ENCODE measurements at places on chromosomes 16 and 17.

GRCh38 chr16:68873635-68874471, 30.5 kb downstream of the TANGO6 start:
- no peak for DNase-seq

DNA sequence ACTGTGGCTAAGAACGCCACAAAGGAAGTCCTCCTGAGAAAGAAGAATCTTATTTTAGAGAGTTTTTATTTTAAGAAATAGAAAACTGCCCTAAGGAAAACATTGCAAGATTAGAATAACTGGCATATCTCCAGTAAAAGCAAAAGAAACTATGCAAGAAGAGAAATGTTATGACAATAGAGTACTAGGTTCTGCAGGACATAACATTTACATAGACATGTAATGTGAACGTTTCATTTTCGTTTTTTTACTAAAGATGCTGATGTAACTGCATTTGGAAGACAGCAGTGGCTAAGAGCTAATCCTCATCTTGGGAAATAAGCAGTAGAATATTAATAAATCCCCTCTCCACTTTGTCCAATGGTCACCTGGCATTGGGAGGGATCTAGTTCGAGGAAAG, 7.8 kb upstream of the ASGR2 start:
- DNase-seq: no peak

DNA sequence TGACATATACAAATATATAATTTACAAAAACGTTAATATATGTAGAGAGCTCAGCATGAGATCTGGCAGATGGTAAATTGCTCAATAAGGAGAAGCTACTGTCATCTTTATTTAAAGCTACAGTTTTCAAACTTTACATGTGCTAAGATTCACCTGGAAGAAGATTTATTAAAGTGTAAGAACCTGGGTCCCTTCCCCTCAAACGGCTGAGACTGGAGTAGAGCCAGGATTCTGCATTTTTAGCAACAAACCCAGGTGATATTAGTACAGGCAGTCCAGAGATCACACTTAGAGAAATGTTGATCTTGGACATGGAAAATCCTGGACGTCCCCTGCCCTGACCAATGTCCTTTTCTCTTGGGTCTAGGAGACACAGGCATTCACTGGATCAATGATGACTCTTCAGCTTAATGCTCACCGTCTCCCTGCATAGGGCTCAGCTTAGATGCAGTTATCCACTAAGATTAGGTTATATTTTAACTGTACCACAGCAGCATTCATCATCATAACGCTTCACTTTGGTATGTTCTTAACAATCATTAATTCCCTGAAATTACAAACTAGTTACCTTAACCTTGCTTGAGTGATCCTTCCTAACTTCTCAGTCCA, 20.4 kb downstream of the CDR2 start:
- DNase-seq: no peak

DNA sequence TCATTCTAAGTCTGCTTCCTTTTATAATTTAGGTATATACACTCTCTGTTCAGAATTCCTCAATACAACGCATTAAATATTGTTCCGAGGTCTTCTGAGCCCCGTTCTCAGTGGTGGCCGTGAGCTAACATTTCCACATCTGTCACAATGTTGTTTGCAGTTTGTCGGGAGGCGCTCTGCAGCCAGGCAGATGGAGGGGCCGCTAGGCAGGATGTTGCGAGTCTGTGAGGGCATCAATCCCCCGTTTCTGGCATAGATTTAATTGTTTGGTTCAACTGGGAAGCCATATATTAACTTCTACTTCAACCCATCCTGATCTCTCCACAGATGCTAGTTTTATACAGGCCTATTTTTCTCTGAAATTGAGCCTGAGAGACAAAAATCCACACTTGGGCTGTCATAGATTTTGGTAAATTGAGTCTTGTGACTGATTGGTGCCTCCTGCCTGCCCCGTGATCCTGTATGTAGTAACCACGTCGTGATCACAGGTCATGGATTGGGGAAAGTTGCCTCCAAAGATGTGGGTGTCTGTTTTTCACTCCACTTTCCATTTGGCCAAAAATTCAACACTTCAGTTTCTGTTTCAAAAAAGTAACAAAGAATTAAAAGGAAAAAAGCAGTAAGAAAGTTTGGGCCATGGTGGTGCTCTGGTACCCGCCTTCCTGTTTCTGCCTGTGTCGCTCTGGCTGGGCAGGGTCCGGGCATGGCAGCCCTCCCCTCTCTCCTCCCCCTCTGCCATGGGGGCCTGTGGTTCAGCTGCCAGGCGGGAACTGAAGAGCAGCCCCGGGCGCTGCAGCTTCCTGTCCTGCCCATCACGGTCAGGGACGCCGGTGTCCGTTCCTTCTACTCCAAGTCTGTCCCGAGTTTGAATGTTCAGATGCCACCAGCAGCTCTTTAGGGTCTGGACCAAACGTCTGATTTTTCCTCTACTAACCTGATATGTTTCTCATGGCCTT, 41.5 kb downstream of the RPTOR start:
- no peak for DNase-seq

- DNase-seq: no peak
Observed at GRCh38 chr17:36856222-36856621, 81.1 kb upstream of the LHX1 start.

DNA sequence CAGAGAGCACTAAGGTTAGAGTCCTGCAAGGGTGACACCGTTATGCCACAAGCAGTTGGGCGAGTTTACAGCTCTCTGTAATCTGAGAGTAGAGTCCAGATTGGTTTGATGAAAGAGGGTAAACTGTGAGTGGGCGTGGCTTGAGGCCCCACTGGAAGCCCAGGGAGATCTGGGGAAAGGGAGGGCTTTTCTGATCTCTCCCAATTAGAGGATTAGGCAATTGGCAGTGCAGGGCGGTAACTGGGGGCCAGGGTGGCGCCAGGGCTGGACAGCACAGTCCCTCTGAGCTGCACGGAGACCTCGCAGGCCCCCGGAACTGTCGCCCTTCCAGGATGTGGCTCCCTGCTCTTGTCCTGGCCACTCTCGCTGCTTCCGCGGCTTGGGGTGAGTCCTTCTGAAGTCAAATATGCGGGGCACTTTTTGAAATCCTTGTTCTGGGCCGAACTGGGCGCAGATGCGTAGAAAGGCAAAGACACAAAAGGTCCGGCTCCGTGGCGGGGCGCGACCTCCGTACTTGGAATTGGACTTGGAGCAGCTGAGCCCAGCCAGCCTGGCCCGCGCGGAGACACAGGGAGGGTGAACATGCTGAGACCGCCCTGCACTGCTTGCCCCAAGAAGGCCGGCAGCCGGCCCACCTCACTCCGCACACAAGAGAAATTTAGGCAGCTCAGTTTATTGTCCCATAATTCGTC, 72.4 kb downstream of the CES1 start:
- DNase-seq: no peak

GRCh38 chr16:51759999-51760398, 608.9 kb upstream of the SALL1 start:
- no peak for DNase-seq

DNA sequence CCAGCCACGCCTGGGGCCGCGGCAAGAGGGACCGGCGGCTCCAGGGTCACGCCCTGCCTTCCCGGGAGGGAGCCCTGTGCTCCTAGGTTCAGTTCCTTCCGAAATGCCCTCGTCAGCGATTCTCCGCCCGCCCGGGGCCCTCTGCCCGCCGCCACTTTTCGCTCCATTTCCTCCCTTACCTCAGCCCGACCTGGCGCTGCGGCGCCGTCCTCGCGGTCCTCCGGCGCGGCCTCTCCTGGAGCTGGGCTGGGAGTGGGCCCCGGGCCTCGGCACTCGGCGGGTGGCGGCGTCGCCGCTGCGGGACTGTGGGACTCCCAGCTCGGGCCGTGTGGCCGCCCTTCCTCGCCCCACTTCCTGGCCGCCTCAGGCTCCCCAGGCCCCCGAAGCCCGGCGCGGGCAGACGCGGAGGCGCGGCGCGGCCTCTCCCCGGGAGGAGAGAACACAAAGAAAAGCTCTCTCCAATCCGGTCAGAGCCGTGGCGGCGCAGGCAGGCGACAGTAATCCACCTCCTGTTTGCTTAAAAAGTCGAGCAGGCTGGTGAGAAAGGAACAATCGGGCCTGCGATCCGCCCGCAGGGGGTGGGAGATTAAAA, 1.6 kb downstream of the BAHCC1 start:
- no peak for DNase-seq

DNA sequence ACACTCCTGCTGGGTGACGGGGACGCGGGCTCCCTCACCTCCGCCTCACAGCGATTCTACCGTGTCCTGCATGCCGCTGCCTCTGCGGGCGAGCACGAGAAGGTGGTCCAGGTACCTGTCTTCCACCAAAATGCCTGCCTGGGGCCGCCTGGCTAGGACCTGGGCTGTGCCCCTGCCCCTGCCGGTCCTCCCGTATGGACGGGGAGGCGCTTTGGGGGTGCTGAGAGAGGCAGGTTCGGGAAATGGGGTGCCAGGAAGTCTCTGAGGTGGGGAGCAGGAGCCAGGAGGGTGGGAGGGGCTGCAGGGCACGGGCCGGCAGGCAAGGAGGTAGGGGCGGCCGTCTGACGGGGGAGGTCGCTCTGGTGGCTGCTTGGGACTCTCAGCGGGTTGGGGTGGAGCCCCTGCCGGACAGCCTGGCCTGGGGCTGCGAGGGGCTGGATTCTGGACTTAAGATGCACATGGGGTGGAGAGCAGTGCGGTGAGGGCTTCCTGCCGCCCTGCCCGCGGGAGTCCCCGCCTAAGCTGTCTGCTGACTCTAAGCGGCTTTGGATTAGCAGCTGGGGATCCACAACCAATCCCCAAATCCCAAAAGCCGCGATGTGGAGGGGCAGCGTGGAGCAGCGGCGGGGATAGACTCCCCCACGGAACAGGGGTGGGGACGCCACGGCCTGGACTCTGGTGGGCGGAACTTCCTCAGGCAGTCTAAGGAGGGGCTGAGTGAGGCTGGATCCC, 5.8 kb downstream of the CHTF18 start:
- DNase-seq: no peak

GRCh38 chr17:31724619-31725018, 134.4 kb downstream of the COPRS start:
- DNase-seq: no peak

GRCh38 chr16:49443576-49443975, 70.0 kb downstream of the C16orf78 start:
- DNase-seq: no peak

GRCh38 chr16:76729525-76729924, 452.3 kb downstream of the CNTNAP4 start:
- DNase-seq: no peak

GRCh38 chr17:68714676-68715075, 113.5 kb upstream of the FAM20A start:
- DNase-seq: no peak

DNA sequence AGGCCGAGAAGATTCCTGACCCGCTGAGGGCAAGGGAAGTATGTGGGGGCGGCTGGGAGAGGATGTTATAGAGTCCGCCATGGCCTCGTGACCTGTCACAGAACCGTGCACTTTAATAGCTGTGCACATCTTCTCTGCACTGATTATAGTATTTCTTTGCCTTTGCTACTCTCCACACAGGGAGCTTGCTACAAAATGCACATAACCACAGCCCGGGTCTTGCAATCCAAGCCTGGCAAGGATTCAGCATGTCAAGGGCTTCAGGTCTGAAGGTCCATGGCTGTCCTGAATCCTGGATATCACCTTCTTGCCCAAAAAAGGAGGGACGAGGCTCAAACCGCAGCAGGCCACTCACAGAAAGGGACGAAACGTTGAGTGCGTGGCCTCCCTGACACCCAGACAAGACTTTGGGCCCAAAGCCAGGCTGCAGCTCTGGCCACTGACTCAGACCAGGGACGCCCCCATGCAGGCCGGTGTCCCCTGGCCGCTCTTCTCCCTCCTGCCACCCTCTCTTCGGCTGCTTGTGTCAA, 43.7 kb downstream of the USP22 start:
- DNase-seq: no peak

- no peak for DNase-seq
Observed at GRCh38 chr17:4892499-4893221, 6.7 kb upstream of the C17orf107 start.

- DNase-seq: no peak
Observed at GRCh38 chr17:8292639-8293395, 2.4 kb downstream of the SLC25A35 start.

GRCh38 chr16:51408357-51408756, 257.3 kb upstream of the SALL1 start:
- no peak for DNase-seq

DNA sequence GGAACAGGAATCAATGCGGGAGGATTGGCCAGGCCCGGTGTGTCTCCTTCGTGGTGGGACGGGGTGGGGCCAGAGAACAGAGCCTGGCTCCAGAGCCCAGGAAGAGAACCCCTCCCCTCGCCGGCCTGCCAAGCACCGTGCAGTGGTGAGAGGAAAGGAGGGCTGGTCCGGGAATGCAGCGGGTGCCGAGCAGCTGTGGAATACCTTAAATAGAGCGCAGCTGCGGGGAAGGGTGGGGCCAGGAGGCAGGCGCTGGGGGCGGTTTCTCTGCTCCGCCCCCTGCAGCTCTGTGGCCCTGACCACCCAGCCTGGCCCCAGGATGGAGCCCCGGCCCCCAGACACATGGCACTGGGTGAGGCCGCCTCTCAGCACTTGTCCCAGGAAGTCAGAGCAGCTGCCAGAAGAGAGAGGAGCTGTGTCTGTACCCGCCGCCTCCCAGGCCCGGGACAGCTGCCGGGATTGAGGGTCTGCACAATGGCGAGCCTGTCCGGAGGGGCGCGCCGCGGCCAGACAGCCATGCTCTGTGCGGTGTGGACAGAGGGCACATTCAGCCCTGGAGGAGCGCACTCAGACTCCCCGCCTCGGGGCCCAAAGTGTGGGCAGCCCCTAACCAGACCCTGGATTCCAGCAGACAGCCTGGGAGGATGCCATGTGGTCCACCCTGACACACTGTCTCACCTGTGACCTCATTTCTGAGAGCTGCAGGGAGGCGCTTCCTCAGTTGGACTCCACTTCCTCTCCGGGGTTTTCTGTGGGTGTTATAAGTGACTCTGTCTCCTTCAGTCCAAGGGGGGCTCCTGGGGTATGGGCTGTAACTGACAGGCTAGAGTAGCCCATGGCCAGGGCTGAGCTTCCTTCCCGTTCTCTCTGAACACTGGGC, 268.8 kb downstream of the SEC14L1 start:
- DNase-seq: no peak

DNA sequence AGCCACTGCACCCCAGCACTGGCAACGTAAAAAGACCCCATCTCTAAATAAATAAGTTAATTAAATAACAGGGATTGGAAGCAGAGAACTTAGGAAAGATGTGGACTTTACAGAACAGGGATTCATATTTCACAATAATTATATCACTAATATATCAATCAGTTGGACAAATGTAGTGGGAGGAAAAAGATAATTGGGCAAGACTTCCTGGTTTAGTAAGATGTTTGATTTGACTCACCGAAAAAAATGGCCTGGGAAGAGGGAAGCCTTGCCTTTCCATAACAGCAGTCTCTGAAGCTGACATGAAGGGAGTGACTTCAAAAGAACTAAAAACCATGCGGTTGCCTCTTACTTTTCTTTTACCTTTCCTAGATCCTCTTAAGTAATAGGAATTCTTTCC, 15.2 kb upstream of the C17orf78 start:
- DNase-seq: no peak

Measured in erythroblast (primary cell).